Panc1 (cell line): ENCODE measurements at places on chromosomes 2 and 18. TPM values are rescaled to one million over a fixed set of nuclear protein-coding genes. Genes with fewer than 3 reads are reported as not detected.

LBX2 gene
- 9.6 TPM for total RNA-seq

DNA sequence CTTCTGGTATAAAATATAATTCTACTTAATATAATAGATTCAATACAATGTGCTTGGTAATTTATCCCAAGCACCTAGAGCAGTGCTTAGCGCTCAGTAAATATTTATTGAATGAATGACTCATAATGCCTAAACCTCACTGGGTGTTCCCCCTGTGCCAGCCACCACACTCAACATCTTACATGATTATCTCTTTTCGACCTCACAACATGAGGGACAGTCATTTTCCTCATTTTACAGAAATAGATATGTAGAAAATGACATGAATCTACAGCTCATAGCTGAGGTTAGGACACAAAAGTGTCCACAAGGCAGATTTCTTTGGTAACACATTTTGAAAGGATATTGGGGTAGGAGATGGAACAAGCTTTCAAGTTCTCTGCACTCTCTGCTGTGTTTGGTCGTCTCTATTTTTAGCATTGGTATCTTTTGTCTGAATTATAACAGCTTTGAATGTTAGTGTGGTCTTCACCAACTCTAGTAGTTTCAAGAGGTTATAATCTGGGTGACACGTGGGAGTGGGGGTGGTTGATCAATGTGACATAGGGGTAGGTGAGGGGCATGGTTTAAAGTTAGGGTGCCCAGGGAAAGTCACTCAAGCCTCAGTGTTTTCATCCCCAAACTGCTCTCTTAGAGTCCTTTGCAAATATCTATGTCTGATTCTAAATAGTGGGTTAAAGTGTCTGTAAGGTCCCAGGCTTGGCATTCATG, 9.8 kb downstream of the MYOM1 start:
- no peak for DNase-seq
- H3K36me3 ChIP-seq = no peaks in the 10 kb centered on the region
- no peaks in the 10 kb centered on the region for H3K27me3 ChIP-seq
- H3K27ac ChIP-seq = no peak overlapping the region
- H3K4me3 ChIP-seq = no peak overlapping the region

GRCh38 chr2:46184794-46185583, 112.2 kb upstream of the EPAS1 start:
- no peaks in the 10 kb centered on the region for H3K36me3 ChIP-seq
- H3K4me3 ChIP-seq = no peak overlapping the region
- no peak overlapping the region for H3K27ac ChIP-seq
- DNase-seq = no peak
- H3K4me1 ChIP-seq = 0 out of 2 replicates have a peak, but pooled peaks cover 2% of the 10 kb centered on the region
- no peaks in the 10 kb centered on the region for H3K27me3 ChIP-seq

- H3K4me3 ChIP-seq = no peak overlapping the region
- DNase-seq = no peak
- no peak overlapping the region for H3K27ac ChIP-seq
- H3K4me1 ChIP-seq = no peaks in the 10 kb centered on the region
These were observed 355.7 kb upstream of the RAB6C start for GRCh38 chr2:129623783-129624182.

DNA sequence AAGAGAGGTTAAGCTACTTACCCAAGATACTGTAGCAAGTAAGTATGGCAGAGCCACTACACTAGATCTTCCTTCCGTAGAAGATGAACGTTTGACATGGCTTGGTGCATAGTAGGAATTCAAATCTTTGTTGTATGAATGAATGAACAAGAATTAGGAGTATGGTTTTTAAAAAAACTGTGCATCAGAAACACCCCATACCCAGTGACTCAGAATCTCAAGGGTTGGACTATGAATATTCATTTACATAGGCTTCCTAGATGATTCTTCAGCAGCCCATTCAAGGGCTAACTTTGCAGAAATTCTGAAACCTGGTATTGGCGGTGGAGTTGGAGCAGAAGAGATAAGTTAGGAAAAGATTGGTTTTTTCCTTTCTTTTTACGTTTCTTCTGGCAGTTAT, 5.4 kb downstream of the ACTR3 start:
- no peak for DNase-seq
- no peaks in the 10 kb centered on the region; the same call in 1 of the 2 replicates for H3K36me3 ChIP-seq
- H3K4me3 ChIP-seq = no peak overlapping the region
- peak overlapping the region; percentile 65; the same call in 1 of the 2 replicates for H3K27ac ChIP-seq
- peaks cover 56% of the 10 kb centered on the region for H3K4me1 ChIP-seq

RAMP1 gene
- total RNA-seq = 17.6 TPM

DNA sequence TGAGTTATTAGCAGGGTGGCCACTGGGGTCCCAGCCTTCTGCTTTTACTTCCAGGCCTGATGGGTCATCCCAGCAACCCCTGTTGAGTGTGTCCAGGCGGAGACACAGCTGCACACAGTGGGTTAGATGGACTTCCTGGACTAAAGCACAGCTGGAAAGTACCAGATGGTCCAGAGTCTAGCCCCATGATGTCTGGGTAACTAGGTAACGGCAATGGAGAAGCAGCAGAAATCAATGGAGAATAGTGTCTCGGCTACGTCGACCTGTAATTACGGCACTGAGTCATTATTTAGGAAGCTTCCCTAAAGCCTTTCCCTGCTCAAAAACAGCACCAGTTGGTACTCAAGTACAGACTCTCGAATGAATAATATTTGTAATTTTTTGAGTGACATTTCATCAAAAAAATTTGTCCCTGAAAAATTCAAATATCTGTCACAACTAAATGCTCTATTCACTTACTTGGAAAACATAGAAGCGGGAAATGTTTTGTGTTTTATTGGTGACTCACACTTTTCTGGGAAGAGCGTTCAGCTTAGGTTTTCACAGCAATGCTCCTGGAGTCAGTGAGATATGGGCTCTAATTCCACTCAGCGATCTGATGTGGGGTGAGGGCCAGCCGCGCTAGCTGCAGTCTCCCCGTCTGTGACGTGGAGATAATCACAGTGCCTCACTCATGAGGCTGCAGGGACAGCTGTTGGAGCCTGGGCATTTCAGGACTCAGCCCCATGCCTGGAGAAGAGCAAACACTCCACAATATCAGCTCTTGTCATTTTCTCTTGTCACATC, 16.2 kb upstream of the ARL4C start:
- H3K27ac ChIP-seq = no peak overlapping the region
- DNase-seq = no peak

GRCh38 chr2:16650287-16651249, 15.1 kb downstream of the CYRIA start:
- H3K4me1 ChIP-seq = no peaks in the 10 kb centered on the region
- no peaks in the 10 kb centered on the region for H3K36me3 ChIP-seq
- H3K4me3 ChIP-seq = no peak overlapping the region
- no peak for DNase-seq
- no peaks in the 10 kb centered on the region for H3K27me3 ChIP-seq
- no peak overlapping the region for H3K27ac ChIP-seq

DNA sequence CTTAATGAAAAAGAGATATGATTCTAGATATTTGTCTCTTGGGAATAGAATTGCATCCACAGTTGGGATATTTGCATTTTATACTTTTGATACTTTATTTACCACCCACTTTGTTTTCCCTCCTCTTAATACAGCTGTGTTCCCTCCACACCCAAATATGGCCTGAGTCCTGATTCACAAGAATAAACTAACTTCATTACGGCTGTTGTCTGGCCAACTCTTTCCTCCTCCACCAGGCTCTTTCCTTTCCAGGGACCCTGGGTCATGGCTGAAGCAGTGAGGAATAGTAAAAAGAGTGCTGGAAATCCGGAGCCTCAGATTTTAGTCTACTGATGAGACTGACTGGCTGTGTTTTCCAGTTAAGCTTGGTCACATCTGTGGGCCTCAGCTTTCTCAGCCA, 48.4 kb upstream of the STAM2 start:
- no peaks in the 10 kb centered on the region for H3K27me3 ChIP-seq
- H3K27ac ChIP-seq = no peak overlapping the region
- DNase-seq = no peak
- no peaks in the 10 kb centered on the region for H3K4me1 ChIP-seq

MAB21L4 gene
- total RNA-seq = 0.21 TPM

SCN1A gene
- total RNA-seq = not detected

RAX gene
- not detected for total RNA-seq

CTAGE1 gene
- total RNA-seq = not detected

TTC39C gene
- total RNA-seq = 14.8 TPM

TYW5 gene
- 7.1 TPM for total RNA-seq
